ENCODE measurements at places on chromosomes 6 and 20.

DNA sequence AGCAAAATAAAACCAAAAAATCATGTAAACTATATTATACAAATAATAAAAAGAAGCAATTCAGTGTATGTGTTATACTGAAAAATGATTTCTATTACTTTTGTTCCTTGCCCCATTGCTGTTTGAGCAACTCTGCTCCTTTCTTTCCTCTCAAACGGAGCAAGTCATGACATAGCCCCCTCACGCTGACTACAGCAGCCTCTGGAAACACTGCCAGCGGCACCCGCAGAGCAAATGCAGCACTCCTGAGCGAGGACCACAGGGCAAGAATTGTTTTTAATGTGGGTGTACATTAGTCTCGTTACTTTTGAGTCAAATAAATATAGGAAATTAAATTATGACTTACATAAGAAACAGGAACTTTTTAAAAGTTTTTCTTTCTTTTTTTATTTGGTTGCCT is 350.1 kb upstream of the HSF2 start:
- no peak for DNase-seq
- H3K4me1 ChIP-seq, result no peaks in the 10 kb centered on the region
- H3K27me3 ChIP-seq, result no peaks in the 10 kb centered on the region
- H3K4me3 ChIP-seq, result peak overlapping the region; percentile 30
- no peak overlapping the region for H3K27ac ChIP-seq

GRCh38 chr20:42701948-42702347 is 487.8 kb downstream of the PTPRT start:
- no peak overlapping the region for H3K27ac ChIP-seq
- no peaks in the 10 kb centered on the region for H3K4me1 ChIP-seq
- no peak overlapping the region for H3K4me3 ChIP-seq
- peaks cover under 1% of the 10 kb centered on the region for H3K27me3 ChIP-seq
- no peaks in the 10 kb centered on the region for H3K36me3 ChIP-seq
- no peak for DNase-seq

GRCh38 chr6:116087437-116088027 is 13.1 kb upstream of the NT5DC1 start:
- H3K27ac ChIP-seq, result no peak overlapping the region
- no peak for DNase-seq
- H3K4me3 ChIP-seq, result no peak overlapping the region
- H3K4me1 ChIP-seq, result no peaks in the 10 kb centered on the region
- no peaks in the 10 kb centered on the region for H3K36me3 ChIP-seq
- no peaks in the 10 kb centered on the region for H3K27me3 ChIP-seq

GRCh38 chr20:20731945-20732296 is 19.5 kb upstream of the RALGAPA2 start:
- no peaks in the 10 kb centered on the region for H3K27me3 ChIP-seq
- H3K27ac ChIP-seq, result peak overlapping the region; percentile 50
- H3K4me1 ChIP-seq, result peaks cover 18% of the 10 kb centered on the region
- no peak overlapping the region for H3K4me3 ChIP-seq

DNA sequence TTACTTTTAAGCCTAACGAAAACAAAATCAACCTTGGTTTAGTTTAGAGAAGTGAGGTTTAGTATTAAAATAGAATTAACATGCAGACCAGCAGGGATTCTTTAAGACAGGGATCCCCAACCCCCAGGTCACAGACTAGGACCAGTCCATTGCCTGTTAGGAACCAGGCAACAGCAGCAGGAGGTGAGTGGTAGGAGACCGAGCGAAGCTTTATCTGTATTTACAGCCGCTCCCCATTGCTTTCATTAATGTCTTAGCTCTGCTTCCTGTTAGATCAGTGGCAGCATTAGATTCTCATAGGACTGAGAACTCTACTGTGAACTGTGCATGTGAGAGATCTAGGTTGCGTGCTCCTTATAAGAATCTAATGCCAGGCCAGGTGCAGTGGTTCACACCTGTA is 225.9 kb downstream of the NKAIN2 start:
- H3K27me3 ChIP-seq, result no peaks in the 10 kb centered on the region
- no peak overlapping the region for H3K27ac ChIP-seq
- no peaks in the 10 kb centered on the region for H3K36me3 ChIP-seq
- no peak overlapping the region for H3K4me3 ChIP-seq
- DNase-seq, result no peak

DNA sequence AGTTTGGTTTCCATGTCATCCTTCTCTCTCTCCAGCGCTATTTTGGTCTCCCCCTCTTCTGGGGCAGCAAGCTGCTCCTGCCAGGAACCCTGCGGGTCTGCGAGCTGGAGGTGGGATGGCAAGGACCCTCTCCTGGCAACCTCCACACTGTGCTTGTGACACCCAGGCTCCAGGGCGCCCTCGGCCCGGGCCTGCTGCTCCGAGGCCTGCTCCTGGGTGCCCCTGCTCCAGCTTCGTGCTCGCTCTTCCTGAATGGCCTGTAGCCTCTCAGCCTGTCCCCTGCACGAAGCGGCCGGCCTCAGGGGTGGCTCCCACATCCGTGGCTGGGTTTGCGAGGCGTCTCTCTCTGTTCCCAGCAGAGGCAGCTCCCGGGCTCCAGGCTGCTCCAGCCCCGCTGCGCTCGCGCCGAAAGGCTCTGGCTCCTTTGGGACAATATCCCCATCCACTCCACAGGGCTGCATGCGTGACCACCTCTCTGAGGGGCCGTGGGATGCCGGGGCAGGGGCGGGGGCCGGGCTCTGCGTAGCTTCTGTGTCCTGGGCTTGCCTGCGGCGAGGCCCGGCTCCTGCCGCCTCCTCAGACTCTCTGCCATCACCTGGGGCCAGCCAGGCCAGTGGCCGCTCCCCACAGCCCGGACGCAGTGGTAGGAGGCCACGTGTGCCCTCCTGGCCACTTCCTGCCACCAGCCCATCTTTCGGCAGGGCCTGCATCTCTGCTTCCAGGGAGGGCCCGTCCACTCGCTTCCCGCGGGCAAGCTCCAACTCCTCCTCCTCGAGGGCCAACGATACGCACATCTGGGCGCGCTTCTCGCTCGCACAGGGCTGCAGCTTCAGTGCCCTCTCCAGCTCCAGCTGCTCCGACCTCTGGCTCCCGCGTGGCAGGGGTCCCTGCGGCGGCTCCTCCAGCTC is 68.9 kb downstream of the GINS1 start:
- H3K27me3 ChIP-seq, result no peaks in the 10 kb centered on the region
- H3K27ac ChIP-seq, result no peak overlapping the region
- H3K4me1 ChIP-seq, result no peaks in the 10 kb centered on the region
- peaks cover 21% of the 10 kb centered on the region for H3K36me3 ChIP-seq
- DNase-seq, result no peak

DNA sequence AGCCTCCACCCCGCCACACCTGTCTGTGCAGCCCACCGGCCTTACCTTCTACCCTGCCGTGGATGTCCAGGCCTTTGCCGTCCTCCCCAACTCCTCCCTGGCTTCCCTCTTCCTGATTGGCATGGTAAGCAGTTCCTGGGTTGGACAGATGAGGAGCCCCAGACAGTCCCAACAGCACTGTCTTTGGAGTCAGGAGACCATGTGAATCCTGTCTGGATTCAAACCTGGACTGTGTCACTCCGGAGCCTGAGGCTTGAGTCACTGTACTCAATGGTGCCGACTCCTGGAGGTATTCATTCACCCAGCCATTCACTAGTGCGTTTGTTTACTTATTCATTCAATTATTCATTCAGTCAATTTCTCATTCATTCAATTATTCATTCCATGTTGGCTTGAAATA is 20.0 kb upstream of the LBP start:
- H3K4me3 ChIP-seq, result no peak overlapping the region
- H3K27me3 ChIP-seq, result peaks cover 16% of the 10 kb centered on the region
- no peaks in the 10 kb centered on the region for H3K4me1 ChIP-seq
- DNase-seq, result no peak

GRCh38 chr6:125300992-125301434 is 754 bp downstream of the HDDC2 start:
- peak overlapping the region; percentile 74 for H3K4me3 ChIP-seq
- peaks cover 34% of the 10 kb centered on the region for H3K36me3 ChIP-seq
- DNase-seq, result no peak
- H3K27ac ChIP-seq, result peak overlapping the region; percentile 92
- peaks cover 28% of the 10 kb centered on the region for H3K4me1 ChIP-seq

- DNase-seq, result no peak
- H3K36me3 ChIP-seq, result no peaks in the 10 kb centered on the region
- no peak overlapping the region for H3K4me3 ChIP-seq
- peak overlapping the region; percentile 11 for H3K27ac ChIP-seq
- H3K4me1 ChIP-seq, result peaks cover 31% of the 10 kb centered on the region
These were observed 5.7 kb upstream of the PARD6B start for GRCh38 chr20:50725724-50726005.

DNA sequence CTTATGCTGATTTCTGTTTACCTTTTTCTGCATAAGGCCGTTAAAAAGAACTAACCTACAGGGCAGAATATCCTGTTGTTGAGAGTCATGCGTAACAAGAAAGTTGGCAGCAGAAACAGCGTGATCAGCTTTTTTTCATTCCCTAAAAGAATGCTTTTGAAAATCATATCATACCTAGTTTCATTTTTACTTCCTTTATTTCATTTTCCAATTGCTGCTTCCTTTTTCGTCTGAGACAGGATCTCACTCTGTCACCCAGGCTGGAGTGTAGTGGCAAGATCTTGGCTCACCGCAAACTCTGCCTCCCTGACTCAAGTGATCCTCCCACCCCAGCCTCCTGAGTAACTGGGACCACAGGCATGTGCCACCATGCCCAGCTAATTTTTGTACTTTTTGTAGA is 4.1 kb downstream of the CALHM6 start:
- H3K36me3 ChIP-seq, result no peaks in the 10 kb centered on the region
- peaks cover 14% of the 10 kb centered on the region for H3K27me3 ChIP-seq
- H3K4me1 ChIP-seq, result peaks cover 39% of the 10 kb centered on the region
- peak overlapping the region; percentile 44 for H3K27ac ChIP-seq

DNA sequence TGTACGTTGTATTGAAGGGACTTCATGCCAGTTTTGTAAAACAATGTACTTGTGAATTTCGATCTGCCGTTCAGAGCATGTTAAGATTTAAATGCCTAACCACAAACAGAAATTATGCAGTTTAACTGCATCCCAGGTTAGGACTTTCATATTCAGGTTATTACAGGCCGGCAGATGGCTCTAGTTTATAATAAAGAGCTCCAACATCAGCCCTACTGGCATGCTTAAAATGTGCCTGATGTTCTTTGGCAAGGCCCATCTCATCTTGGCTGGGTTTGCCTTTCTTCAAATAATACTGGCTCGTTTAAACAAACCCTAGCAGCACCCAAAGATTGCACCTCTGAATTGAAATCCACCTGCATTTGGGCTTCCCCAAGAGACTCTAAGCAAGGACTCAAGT is 169.3 kb upstream of the RIN2 start:
- no peak for DNase-seq
- no peaks in the 10 kb centered on the region for H3K4me1 ChIP-seq
- no peak overlapping the region for H3K27ac ChIP-seq
- H3K27me3 ChIP-seq, result no peaks in the 10 kb centered on the region
- H3K4me3 ChIP-seq, result no peak overlapping the region

- H3K4me3 ChIP-seq, result no peak overlapping the region
- H3K36me3 ChIP-seq, result no peaks in the 10 kb centered on the region
- no peak for DNase-seq
- H3K27ac ChIP-seq, result no peak overlapping the region
- no peaks in the 10 kb centered on the region for H3K27me3 ChIP-seq
- peaks cover 13% of the 10 kb centered on the region for H3K4me1 ChIP-seq
These were observed 104.7 kb downstream of the ARMC2 start for GRCh38 chr6:108952776-108953486.

DNA sequence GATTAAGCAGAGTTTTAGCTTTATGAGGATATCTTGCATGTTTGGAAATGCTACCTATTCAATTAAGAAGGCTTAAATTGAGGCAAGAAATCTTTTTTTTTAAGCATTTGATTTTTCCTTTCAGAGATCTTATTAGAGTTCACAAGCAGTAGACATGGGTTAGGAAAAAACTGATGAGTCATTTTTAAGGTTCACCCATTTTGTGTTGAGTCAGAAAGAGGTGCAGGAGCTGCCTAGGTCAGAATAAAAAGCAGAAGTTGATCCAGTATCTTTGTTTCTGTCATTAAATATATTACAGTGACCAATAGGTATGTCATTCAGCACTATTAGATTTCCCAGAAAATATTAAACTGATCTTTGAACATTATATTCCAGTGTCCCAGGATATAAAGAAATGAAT is 306.8 kb downstream of the LMBRD1 start:
- H3K27me3 ChIP-seq, result no peaks in the 10 kb centered on the region
- no peaks in the 10 kb centered on the region for H3K4me1 ChIP-seq
- H3K36me3 ChIP-seq, result no peaks in the 10 kb centered on the region

DNA sequence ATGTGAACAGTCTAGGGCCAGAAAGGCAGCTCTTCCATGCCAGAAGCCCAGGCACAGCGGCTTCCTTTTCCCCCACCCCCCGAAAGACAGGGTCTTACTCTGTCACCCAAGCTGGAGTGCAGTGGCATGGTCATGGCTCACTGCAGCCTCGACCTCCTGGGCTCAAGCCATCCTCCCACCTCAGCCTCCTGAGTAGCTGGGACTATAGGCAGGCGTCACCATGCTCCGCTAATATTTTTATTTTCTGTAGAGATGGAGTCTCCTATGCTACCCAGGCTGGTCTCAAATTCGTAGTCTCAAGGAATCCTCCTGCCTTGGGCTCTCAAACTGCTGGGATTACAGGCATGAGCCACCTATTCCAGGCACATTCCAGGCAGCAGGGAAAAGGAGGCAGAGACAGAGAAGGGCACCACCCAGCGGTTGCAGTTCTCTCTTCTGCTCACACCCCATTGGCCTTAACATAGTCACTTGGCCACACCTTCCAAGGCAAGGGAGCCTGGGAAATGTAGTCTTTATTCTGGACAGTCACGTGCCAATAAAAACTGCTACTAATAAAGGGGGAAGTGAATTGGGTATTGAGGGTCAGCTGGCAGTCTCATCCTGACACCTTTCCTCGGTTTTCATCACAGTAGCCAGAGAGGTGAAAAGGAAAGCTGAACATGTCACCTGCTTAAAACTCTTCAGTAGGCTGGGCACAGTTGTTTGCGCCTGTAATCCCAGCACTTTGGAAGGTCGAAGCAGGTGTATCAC is 205.9 kb downstream of the ZMYND8 start:
- peak; percentile 72 for DNase-seq
- H3K4me3 ChIP-seq, result no peak overlapping the region
- H3K36me3 ChIP-seq, result no peaks in the 10 kb centered on the region
- H3K4me1 ChIP-seq, result no peaks in the 10 kb centered on the region
- H3K27ac ChIP-seq, result no peak overlapping the region

DNA sequence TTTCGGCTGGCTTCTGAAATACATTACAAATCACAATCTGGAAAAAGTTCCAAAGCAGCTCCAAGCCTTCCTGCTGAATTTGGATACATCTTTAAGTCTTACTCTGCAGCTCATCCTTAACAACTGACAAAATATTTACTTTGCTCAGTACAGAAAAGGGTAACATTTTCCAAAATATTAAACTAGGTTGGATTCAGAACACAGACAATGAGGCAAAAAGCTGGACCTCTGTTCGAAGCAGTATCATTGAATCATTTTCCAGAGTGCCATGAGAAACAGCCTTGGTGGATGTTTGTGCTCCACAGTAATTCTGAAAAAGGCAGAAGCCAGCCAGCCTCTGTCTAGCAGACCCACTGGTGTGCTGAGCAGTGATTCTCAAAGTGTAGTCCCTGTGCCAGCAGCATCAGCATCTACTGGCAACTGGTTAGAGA is 162.1 kb downstream of the AIG1 start:
- no peaks in the 10 kb centered on the region for H3K4me1 ChIP-seq
- H3K4me3 ChIP-seq, result no peak overlapping the region
- H3K27me3 ChIP-seq, result no peaks in the 10 kb centered on the region
- H3K36me3 ChIP-seq, result no peaks in the 10 kb centered on the region

GRCh38 chr6:11845664-11846577 is 67.3 kb upstream of the ADTRP start:
- DNase-seq, result no peak
- H3K4me3 ChIP-seq, result no peak overlapping the region
- H3K36me3 ChIP-seq, result no peaks in the 10 kb centered on the region
- H3K27me3 ChIP-seq, result no peaks in the 10 kb centered on the region
- no peak overlapping the region for H3K27ac ChIP-seq

GRCh38 chr20:44650771-44651433 is 597 bp downstream of the ADA start:
- H3K27ac ChIP-seq, result peak overlapping the region; percentile 83
- H3K27me3 ChIP-seq, result no peaks in the 10 kb centered on the region
- H3K4me1 ChIP-seq, result peaks cover 34% of the 10 kb centered on the region
- no peaks in the 10 kb centered on the region for H3K36me3 ChIP-seq
- peak overlapping the region; percentile 88 for H3K4me3 ChIP-seq

Data from lower lobe of right lung (tissue), 2 donors.